ENCODE measurements at places on chromosomes 5 and 9. TPM values are rescaled to one million over a fixed set of nuclear protein-coding genes. Genes with fewer than 3 reads are reported as not detected.

Gene KLF9
- total RNA-seq: 0.95 TPM

- peaks cover 22% of the 10 kb centered on the region for H3K27me3 ChIP-seq
- no peak for DNase-seq
- H3K4me3 ChIP-seq: no peak overlapping the region
- H3K4me1 ChIP-seq: no peaks in the 10 kb centered on the region
- no peak overlapping the region for H3K27ac ChIP-seq
Observed at GRCh38 chr5:6403416-6403815, 25.1 kb upstream of the MED10 start.

Gene GFPT2
- 2.1 TPM for total RNA-seq

GRCh38 chr5:128315671-128316070 is 222.4 kb downstream of the FBN2 start:
- no peak overlapping the region for H3K27ac ChIP-seq
- H3K4me1 ChIP-seq: no peaks in the 10 kb centered on the region
- no peak overlapping the region for H3K4me3 ChIP-seq
- no peaks in the 10 kb centered on the region for H3K36me3 ChIP-seq
- no peak for DNase-seq
- H3K27me3 ChIP-seq: no peaks in the 10 kb centered on the region

Gene LRRC19
- not detected for total RNA-seq

DNA sequence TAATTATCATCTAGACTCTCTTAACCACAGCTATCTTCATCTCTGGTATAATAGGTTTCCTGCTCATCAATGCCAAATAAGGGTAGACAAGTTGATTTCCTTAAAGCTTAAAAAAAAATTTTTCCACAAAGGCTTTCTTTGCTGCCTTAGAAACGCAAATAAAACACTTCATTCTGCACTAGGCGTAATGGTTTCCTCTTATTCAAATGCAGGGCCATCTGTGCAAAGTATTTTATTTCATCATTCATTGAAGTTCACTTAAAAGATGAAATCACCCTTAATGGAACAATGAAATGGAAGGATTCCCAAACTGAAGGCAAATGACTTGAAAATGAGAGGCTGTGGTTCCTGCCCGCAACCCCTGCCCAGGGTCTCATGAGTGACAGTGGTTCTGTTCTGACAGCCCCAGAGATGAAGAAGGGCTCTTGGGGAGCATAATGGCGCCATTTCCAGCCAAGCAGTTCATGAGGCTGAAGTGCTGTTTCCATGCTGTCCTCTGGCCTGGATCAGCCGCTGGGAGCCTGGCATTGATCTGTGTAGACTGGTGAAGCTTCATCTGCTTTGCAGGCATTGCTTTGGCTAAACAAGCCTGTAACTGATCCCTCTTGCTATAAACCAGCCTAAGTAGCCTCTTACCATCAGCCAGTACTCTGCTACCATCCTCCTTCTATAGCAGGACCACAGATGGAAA is 276.9 kb upstream of the WWC1 start:
- H3K4me3 ChIP-seq: no peak overlapping the region
- H3K36me3 ChIP-seq: no peaks in the 10 kb centered on the region
- no peak for DNase-seq
- H3K27me3 ChIP-seq: no peaks in the 10 kb centered on the region
- no peak overlapping the region for H3K27ac ChIP-seq

DNA sequence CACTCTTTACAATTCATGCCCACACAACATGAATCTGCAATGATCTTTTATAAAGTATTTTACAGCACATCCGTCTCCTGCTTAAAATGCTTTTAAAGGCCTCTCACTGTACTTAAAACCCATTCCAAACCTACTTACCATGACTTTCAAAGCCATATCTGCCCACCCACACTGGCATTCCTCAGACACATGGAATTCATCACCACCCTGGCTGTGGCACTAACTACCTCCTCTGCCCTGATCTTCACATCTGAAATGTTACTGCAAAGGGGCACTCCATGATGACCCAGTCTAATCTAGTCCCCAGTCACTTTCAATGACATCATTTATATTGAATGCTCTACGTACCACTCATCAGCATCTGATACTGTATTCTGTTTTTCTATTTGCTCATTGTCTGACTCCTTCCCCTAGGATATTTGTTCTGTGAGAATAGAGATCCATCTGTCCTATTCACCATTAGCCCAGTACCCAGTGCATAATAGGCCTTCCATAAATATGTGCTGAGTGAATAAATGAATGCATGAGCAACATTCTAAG is 193.2 kb upstream of the KIF2A start:
- DNase-seq: no peak
- no peaks in the 10 kb centered on the region for H3K4me1 ChIP-seq
- no peak overlapping the region for H3K27ac ChIP-seq
- no peak overlapping the region for H3K4me3 ChIP-seq
- peaks cover 2% of the 10 kb centered on the region for H3K27me3 ChIP-seq

DNA sequence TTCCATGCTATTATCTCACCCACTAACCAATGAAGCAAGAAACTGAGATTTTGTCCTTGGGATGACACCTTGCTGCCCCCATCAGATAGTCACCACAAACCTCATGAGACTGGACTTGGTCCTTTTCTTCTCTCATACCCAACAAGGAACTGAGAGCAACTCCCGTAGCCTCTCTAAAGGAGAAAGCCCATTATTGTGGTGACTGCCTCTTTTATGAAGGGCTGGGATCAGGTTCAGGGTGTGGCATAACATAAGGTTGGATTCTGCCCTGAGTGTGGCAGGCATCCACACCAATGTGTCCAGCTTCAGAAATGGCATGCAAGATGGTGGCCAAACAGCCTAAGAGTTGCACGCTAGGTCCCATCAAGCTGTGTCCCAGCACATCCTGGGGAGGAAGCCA is 1.3 kb upstream of the ACTL7A start:
- no peak overlapping the region for H3K27ac ChIP-seq
- DNase-seq: no peak
- no peaks in the 10 kb centered on the region for H3K36me3 ChIP-seq
- H3K27me3 ChIP-seq: no peaks in the 10 kb centered on the region

DNA sequence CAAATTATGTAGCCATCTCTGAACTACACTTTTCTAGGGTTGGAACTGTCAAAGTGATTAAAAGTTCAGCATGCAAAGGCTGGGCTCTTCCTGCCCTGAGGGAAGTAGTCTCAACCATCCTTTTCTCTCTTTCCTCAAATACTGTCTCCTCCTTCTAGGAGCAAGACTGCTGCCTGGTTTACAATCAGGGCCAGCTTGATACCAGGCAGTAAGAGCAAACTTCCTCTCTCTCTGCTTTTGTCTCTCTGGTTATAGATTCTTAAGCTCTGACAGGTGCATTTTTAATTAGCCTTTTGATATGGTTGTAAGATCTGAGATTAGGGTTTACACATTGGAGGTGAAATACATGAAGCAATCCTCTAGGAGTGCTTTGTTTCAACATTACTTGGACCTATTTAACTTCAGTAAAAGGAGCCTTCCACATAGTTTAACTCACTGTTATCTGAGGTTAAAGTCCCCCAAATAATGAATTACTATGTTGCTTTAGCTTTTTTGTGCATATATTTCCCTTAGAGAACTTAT is 436.1 kb downstream of the SPATA31D1 start:
- H3K36me3 ChIP-seq: no peaks in the 10 kb centered on the region
- H3K27ac ChIP-seq: no peak overlapping the region
- DNase-seq: no peak

DNA sequence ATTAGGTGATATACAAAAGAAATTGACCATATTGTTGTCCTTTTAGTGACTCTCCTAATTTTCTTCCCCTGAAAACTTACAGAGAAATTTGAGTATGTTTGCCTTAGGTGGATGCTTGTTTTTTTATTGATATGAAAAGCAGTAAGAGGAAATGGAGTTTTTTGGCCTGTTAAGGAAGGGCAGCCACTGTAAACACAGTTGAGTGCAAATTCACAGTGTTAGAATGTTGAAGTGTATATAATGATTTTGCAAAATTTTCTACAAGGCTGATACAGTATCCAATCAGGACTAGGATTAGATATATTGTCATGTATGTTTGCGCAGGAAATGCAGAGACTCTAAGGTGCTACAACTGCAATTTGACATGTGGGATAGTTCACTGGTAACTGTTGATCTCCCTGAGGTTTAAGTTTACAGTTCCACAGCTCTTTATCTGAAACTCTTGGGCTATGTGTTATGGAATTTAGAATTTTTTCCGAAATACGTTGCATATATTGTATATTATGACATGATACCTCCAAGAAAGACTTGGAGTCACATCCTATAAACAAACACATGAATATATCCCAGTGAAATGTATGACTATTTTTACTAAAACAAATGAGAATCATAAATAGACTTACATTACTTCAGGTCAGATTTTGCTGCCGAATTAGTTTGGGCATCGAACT is 62.5 kb downstream of the FXN start:
- no peaks in the 10 kb centered on the region for H3K36me3 ChIP-seq
- H3K27me3 ChIP-seq: no peaks in the 10 kb centered on the region
- H3K4me3 ChIP-seq: no peak overlapping the region
- H3K27ac ChIP-seq: no peak overlapping the region
- DNase-seq: no peak

GRCh38 chr9:109052416-109052815 is 39.1 kb upstream of the CTNNAL1 start:
- no peaks in the 10 kb centered on the region for H3K4me1 ChIP-seq
- H3K4me3 ChIP-seq: no peak overlapping the region
- no peaks in the 10 kb centered on the region for H3K27me3 ChIP-seq
- H3K27ac ChIP-seq: no peak overlapping the region
- no peak for DNase-seq
- peaks cover 28% of the 10 kb centered on the region for H3K36me3 ChIP-seq
